Fibroblast of lung (primary cell): ENCODE measurements at places on chromosomes 11 and 22.

DNA sequence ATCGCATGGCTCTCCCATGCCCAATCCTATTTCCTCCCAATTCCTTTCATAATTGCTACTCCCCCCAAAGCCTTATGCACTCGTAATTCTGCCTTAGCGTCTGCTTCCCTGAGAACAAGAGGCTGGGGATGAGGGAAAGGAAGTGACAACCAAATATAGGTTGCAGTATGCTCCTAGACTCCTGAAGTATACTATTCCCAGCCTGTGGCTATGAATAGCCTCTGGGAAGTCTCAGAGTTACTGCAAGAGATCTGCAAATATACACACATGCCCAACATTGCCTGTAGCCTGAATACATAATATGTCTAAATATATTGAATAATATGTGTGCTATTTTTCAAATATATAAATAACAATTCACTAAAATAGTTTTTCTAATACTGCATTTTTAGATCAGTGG lies 96.1 kb upstream of the CD44 start:
- no peak for DNase-seq

DNA sequence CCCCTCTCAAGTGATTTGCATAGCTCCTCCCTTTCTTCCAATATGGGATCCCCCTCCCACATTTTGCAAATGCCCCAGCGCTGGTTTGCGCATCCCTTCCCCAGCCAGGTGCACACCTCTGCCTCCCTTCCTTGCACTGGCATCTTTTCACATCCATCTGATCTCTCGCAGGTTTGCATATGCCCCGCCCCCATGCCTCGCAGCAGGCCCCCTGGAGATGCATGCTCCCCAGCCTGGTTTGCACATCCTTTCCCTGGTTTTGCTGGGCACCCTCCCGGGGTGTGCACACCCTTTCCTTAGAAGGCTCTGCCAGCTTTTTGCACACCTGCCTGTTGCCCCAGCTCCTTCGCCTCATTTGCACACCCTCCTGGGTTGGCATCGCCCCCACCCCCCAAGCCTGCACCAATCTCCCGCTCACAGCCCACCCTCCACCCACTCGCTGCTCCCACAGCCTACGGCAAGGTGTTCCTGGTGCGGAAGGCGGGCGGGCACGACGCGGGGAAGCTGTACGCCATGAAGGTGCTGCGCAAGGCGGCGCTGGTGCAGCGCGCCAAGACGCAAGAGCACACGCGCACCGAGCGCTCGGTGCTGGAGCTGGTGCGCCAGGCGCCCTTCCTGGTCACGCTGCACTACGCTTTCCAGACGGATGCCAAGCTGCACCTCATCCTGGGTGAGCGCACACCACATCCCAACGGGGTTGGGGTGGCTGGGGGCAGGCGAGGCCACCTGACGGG lies 917 bp downstream of the RPS6KA4 start:
- DNase-seq = no peak

- DNase-seq = no peak
Measured at GRCh38 chr11:96254087-96254486, 88.9 kb downstream of the MAML2 start.

GRCh38 chr11:10608584-10608983 lies 40.1 kb upstream of the LYVE1 start:
- DNase-seq = no peak

DNA sequence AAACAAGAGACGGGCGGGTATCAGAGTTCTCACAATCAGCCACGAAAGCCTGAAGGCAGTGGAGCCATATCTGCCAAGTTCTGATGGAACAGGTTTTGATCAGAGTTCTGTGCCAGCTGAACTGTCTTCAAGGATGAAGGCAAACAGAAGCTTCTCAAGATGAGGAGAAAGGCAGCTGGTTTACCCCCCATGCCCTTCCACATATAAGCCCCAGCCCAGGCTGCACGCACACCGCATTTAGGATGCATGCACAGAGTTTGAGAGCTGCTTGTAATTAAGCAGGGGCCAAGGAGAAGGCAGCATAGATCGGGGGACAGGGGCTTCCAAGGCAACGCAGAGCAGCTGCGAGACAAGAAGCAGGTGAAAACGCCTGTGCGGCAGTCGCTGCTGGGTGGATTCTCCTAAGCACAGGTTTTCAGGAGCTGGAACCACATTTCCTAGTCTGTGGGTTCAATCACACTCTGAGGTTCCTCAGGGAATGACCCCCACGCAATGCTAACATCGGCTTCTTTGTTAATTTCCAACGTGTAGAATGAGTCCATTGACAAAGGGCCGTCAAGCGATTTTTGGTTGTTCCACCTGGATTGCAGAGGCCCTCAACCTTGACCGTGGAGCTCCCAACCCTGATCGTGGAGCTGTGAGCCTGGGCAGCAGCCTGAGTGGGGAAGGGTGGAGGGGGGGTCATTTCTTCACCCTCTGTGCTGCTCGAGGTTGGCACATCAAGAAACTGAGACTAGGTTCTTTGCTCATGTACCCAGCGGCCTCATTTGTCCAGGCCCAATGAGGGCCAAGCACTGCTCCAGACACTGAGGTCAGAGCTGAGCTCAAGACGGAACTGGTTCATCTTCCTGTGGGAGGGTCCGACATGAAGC lies 81.7 kb upstream of the SHISAL1 start:
- DNase-seq = no peak

DNA sequence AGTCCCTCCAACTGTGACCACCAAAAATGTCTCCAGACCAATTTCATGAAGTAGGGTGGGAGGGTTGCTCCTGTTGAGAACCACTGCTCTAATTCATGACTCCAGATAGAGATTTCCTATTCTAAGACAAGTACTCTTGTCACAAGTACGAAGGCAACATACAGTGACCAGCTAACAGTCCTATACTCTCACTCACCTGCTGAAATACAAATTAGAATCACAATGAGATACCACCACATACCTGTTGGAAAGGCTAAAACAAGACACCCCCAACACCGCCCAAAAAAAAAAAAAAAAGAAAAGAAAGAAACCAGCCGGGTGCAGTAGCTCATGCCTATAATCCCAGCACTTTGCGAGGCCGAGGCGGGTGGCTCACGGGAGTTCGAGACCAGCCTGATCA lies 310.5 kb downstream of the SWAP70 start:
- DNase-seq = no peak

DNA sequence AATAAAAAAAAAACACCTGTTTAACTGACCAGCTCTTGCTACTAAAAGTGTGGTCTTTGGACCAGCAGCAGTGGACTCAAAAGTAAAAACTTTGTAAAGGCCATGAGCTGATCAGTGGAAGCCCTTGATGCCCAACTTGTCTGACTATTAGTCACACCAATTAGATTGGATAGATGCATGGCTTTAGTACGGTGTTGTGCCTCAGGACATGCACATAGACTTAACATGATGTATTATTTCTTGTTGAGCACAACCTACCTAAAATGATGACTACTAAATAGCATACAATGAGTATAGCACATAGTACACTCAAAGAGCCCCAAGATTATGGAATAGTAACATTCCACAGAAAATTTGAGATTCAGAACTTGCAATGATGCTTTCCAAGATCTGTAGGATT lies 95.1 kb upstream of the FIBIN start:
- no peak for DNase-seq

DNA sequence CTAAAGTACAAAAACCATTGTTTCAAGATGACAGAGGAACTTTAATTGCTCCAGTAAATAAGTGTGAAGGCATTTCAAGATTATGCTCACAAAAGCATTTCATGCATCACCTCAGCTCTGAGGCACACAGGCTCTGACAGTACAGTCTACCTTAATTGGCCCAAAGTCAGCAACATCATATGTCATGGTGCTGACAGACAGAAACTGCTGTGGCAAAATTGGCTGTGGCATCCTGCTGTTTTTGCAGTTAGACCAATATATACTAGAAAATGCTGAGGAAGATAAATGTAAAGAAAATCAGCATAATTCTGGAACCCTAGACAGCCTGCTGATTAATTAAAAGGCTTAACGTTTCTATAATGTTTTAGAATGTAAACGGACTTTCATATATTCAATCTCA lies 34.9 kb upstream of the PPP2R1B start:
- DNase-seq = no peak

DNA sequence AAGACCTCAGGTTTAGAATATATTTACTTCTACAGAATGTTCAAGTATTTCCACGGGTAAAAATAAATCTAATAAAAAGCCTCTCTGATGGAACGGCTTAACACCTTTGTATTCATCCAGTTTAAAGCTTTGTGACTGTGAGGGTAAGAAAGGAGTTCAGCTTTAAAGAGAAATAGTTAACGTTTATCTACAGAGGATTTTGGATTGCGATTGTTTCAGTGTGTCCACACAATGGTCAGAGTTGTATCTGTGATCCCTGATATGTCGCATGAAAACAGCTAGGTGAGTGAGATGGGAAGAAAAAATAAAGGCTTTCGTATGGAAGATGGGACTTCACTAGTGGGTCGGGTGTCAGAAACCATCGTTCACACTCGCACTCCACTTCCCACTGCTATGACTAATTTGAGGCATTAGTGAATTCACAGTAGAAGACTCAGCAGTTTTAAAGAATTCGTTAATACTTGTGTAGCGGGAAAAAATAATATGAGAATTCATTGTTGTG lies 1.6 kb downstream of the APLP2 start:
- peak; percentile 57 for DNase-seq
